Fibroblast of skin of right quadriceps (primary cell): ENCODE measurements at places on chromosomes 7 and 10.
A peak's percentile ranks its signal among the peaks of the same experiment; 100 is the strongest.

DNA sequence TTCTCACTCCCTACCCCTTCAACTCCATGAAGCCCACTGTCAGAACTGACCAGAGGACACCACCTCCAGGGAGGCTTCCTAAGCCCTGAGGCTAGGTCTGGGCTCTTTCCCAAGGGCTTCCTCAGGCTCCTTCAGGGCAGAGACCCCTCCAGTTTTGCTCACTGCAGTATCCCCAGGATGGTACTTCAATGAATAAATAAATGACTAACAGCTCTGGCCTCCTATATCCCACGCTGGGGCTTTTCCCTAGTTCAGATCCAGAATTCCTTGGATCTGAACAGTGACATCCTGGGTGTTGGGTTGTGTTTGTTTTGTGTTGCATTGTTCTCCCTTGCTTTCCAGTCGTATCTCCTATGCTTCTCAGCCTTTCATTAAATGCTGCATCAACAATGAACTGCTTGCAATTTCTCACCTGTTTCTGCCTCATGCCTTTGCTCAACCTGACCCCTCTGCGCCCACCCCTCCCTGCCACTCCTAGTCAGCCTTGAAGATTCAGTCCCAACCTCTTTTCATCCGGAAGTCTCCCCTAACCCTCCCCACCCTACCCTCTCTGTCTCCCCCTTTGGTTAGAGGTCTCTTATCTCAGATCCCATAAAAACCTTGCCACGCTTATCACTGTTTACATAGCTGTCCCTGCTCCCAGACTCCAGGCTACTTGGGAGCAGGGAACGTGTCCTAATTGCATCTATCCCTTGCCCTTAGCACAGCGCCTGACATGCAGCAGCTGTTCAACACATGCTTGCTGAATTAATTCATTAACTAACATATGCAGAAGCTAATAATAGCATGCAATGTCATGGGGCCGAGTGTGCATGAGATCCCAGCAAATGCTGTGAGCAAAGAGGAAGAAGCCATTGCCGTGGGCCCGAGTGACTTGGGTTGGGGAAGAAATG is 41.7 kb downstream of the PPP1R3C start:
- peak; percentile 76 for DNase-seq

- no peak for DNase-seq
Measured at GRCh38 chr10:128526791-128527375, 400.7 kb upstream of the MKI67 start.

- peak; percentile 14 for DNase-seq
Measured at GRCh38 chr10:14971867-14972448, 12.8 kb downstream of the MEIG1 start.

GRCh38 chr7:107782374-107782773 is 20.6 kb downstream of the SLC26A3 start:
- DNase-seq: no peak

GRCh38 chr7:8441106-8441965 is 7.9 kb downstream of the NXPH1 start:
- DNase-seq: no peak
